GM23248 (cell line): ENCODE measurements at places on chromosomes 7 and 10. TPM values are rescaled to one million over a fixed set of nuclear protein-coding genes. Genes with fewer than 3 reads are reported as not detected.
A peak's percentile ranks its signal among the peaks of the same experiment; 100 is the strongest.

DNA sequence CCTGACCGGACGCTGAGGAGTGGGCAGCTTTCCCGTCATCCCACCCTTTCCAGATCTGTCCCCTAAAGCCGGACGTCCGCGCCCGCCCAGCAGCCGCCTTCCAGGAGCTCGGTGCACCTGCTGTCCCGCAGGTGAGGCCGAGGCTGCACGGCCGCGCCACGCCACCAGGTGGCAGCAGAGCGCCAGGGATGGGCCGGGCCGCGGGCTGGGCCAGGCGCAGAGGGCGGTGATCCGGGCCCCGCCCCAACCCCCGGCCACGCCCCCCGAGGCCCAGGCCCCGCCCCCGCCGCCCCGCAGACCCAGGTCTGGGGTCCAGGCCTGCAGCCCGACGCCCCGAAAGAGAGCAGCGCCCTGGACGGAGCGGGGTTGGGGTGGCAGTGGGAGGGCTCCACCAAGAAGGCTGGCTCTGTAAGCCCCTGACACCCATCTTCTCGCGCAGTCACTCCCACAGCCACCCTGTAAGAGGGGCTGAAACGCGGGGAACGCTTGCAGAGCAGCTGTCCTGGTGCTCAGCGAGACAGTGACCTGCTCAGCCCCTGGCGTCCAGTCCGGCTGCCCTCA lies 32.2 kb downstream of the FOXL3 start:
- H3K27ac ChIP-seq = no peak overlapping the region
- H3K36me3 ChIP-seq = no peaks in the 10 kb centered on the region
- no peaks in the 10 kb centered on the region for H3K4me1 ChIP-seq

GRCh38 chr7:29335188-29336083 lies 140.9 kb downstream of the CHN2 start:
- DNase-seq = no peak
- H3K4me3 ChIP-seq = no peak overlapping the region
- H3K27me3 ChIP-seq = 0 out of 2 replicates have a peak, but pooled peaks cover 6% of the 10 kb centered on the region
- no peak overlapping the region for H3K27ac ChIP-seq
- H3K4me1 ChIP-seq = no peaks in the 10 kb centered on the region

DNA sequence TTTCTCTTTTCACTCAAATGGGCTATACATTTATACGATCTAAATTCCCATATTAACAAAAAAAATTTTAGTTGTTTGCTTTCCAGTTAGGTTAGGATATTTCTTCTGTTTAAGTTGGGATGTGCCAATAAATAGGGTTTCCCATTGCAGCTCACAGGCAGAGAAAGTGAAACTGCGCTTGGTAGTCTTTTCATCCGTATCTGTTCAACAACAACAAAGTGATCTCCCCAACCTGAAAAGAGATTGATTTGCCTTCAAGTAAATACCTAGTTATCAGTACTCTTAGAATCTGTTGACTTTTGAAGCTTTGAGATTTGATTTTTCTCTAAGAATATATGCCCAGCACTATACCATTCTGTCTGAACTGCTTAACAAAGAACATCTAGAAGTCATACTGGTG lies 143.4 kb downstream of the DYNC1I1 start:
- H3K27ac ChIP-seq = no peak overlapping the region
- peak overlapping the region; percentile 59 for H3K4me3 ChIP-seq
- peak; percentile 2 for DNase-seq

NPFFR1 gene
- not detected in 2 replicates for total RNA-seq

DNA sequence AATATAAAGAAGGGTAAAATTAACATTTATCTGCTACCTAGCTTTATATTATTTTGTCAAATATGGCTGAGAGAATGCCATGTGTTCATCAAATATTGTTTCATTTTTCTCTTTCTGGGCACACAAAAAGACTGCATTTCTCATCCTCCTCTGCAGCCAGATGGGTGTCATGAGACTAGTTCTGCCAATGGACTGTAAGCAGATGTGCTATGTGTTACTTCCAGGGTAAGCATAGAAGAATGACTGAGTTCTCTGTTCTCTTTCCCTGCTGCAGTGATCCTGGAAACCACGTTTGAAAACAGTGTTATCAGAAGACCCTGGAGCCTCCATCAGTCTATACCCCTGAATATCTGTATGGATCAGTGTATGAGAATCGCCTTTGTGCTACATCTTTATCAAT lies 24.1 kb upstream of the SLK start:
- no peak overlapping the region for H3K27ac ChIP-seq
- H3K4me3 ChIP-seq = no peak overlapping the region
- no peaks in the 10 kb centered on the region for H3K4me1 ChIP-seq

- no peaks in the 10 kb centered on the region for H3K27me3 ChIP-seq
- DNase-seq = no peak
- peaks cover 38% of the 10 kb centered on the region for H3K4me1 ChIP-seq
- peak overlapping the region; percentile 93 for H3K27ac ChIP-seq
- no peaks in the 10 kb centered on the region for H3K36me3 ChIP-seq
Observed at GRCh38 chr10:5595095-5595494, 70.3 kb downstream of the CALML3 start.

- no peak overlapping the region for H3K27ac ChIP-seq
- H3K36me3 ChIP-seq = no peaks in the 10 kb centered on the region
- H3K27me3 ChIP-seq = no peaks in the 10 kb centered on the region
- DNase-seq = no peak
- H3K4me3 ChIP-seq = no peak overlapping the region
Observed at GRCh38 chr10:91550021-91550420, 82.8 kb downstream of the PPP1R3C start.

DNA sequence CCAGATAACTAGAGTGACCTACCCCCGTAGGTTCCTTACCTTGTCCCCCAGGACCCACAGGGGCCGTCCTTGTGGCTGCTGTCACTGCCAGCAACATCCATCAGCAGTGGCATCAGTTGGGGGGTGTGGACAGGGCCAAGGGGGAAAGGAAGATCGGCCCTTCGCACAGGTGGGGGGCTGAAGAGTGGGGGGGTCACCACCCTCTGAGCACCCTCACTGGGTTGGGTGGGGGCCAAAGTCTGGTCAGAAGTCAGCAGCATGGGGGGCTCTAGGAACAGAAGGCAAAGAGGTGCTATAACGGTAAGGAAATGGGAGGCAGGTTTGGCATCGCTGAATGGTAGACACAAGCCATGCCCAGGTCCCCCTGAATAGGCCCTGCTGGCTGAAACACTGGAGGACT lies 4.6 kb downstream of the NOBOX start:
- DNase-seq = no peak
- no peaks in the 10 kb centered on the region for H3K27me3 ChIP-seq
- no peaks in the 10 kb centered on the region for H3K4me1 ChIP-seq

GRCh38 chr10:70317943-70318318 lies 34.1 kb upstream of the NPFFR1 start:
- no peak for DNase-seq
- H3K4me3 ChIP-seq = no peak overlapping the region
- no peaks in the 10 kb centered on the region for H3K36me3 ChIP-seq
- H3K27ac ChIP-seq = no peak overlapping the region
- H3K27me3 ChIP-seq = no peaks in the 10 kb centered on the region

GRCh38 chr10:27745732-27746396 lies at the start of gene MKX:
Gene MKX, minus strand, starts transcription at chr10:27745819. Its CDS starts 2,404 bp downstream, at chr10:27743415.
- H3K4me3 ChIP-seq = peak within 1 kb of the TSS; percentile 77
- peaks cover 7% of the 10 kb centered on the region; the same call in 1 of the 2 replicates for H3K4me1 ChIP-seq
- 0 out of 2 replicates have a peak within 1 kb of the TSS, but pooled peaks have one; percentile 89 for H3K27ac ChIP-seq
- DNase-seq = peak; percentile 92
- H3K36me3 ChIP-seq = 0 out of 2 replicates have a peak, but pooled peaks cover 2% of the 10 kb centered on the region

- H3K4me3 ChIP-seq = no peak overlapping the region; the same call in 1 of the 2 replicates
- peaks cover 22% of the 10 kb centered on the region for H3K27me3 ChIP-seq
- DNase-seq = no peak
- H3K27ac ChIP-seq = no peak overlapping the region
- H3K4me1 ChIP-seq = peaks cover 8% of the 10 kb centered on the region
Observed at GRCh38 chr7:23472046-23472445, 1.8 kb upstream of the IGF2BP3 start.

ACBD7 gene
- total RNA-seq = 0.11 and 0.13 TPM in 2 replicates

CLCN1 gene
- total RNA-seq = not detected in 2 replicates

CDHR1 gene
- total RNA-seq = not detected in 2 replicates

GRCh38 chr10:131399981-131400380 lies 88.5 kb upstream of the TCERG1L start:
- no peak overlapping the region for H3K4me3 ChIP-seq
- no peak for DNase-seq
- no peaks in the 10 kb centered on the region for H3K27me3 ChIP-seq
- H3K36me3 ChIP-seq = no peaks in the 10 kb centered on the region
- H3K4me1 ChIP-seq = no peaks in the 10 kb centered on the region
- H3K27ac ChIP-seq = no peak overlapping the region

DNA sequence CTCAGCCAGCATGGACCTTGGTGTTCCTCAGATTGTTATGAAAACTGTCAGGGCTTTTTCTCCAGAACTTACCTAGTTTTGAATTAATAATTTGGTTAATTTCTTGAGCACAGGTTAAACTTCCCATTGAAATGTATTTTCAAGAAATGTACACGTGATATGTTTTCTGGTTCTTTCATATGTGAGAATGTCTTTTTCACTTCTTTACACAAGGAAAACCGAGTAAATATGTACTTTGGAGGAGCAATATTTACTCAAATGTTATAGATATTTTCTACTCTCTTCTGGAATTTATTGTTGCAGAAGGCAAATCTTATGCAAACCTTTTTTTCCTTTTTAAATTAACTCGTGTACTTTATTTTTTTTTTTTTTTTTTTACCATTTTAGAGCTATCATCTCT lies 134.3 kb downstream of the AHR start:
- H3K27me3 ChIP-seq = no peaks in the 10 kb centered on the region
- no peak overlapping the region for H3K27ac ChIP-seq
- H3K4me1 ChIP-seq = no peaks in the 10 kb centered on the region
- DNase-seq = no peak
- H3K4me3 ChIP-seq = no peak overlapping the region
- no peaks in the 10 kb centered on the region for H3K36me3 ChIP-seq

COL1A2 gene
- 10,930 and 11,288 TPM in 2 replicates for total RNA-seq

DNA sequence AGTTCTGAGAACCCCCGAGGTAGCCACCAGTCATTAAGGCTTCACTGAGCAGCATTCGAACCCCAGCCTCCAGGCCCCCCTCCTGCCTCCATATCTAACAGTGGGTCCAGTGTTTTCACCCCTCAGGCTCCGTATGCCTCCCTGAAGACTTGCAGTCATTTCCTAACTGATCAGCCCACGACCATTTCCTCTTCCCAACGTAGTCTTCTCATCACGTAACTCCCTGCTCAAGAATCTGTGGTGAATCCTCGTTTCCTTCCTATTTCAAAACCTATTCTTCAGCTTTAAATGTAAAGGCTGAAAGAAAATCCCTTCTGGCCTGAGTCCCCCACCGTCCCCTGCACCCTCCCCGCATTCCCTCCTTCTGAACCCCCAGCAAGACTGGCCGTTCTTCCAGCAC lies 21.1 kb downstream of the FRMD4A start:
- H3K27me3 ChIP-seq = peaks cover 9% of the 10 kb centered on the region
- no peaks in the 10 kb centered on the region for H3K36me3 ChIP-seq
- no peaks in the 10 kb centered on the region for H3K4me1 ChIP-seq
- DNase-seq = no peak

DNA sequence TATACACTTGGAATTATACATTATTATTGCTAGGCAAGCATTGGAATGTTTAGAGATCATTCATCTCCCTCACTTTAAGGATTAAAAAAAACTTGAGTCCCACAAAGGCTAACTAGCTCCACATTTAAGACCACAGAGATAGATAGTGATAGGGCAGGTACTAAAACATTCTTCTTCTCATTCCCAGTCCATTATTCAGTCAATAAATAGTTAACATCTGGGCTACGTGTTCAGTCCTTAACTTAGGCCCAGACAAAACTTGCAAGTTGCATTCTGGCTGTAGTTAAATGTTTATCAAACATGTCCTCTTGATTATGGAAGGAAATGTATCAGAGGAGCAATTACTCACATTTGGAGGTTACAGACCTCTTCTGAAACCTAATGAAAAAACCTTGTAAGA lies 2.4 kb downstream of the GNG11 start:
- peak overlapping the region; percentile 91 for H3K27ac ChIP-seq
- H3K4me3 ChIP-seq = peak overlapping the region; percentile 96
- peaks cover 9% of the 10 kb centered on the region; the same call in 1 of the 2 replicates for H3K36me3 ChIP-seq
- no peaks in the 10 kb centered on the region for H3K27me3 ChIP-seq

GRCh38 chr10:73865107-73865458 lies 9.3 kb downstream of the CAMK2G start:
- H3K27me3 ChIP-seq = no peaks in the 10 kb centered on the region
- DNase-seq = no peak
- H3K4me3 ChIP-seq = no peak overlapping the region
- no peaks in the 10 kb centered on the region; the same call in 1 of the 2 replicates for H3K36me3 ChIP-seq
- H3K27ac ChIP-seq = no peak overlapping the region
